ENCODE measurements at places on chromosomes 13 and 19.

GRCh38 chr13:93066187-93066586 is 160.4 kb upstream of the GPC6 start:
- DNase-seq = no peak

GRCh38 chr19:2557093-2557440 is 81.1 kb downstream of the GADD45B start:
- no peak for DNase-seq

- DNase-seq = no peak
Observed at GRCh38 chr19:52665529-52665928, 27.4 kb upstream of the ZNF83 start.

DNA sequence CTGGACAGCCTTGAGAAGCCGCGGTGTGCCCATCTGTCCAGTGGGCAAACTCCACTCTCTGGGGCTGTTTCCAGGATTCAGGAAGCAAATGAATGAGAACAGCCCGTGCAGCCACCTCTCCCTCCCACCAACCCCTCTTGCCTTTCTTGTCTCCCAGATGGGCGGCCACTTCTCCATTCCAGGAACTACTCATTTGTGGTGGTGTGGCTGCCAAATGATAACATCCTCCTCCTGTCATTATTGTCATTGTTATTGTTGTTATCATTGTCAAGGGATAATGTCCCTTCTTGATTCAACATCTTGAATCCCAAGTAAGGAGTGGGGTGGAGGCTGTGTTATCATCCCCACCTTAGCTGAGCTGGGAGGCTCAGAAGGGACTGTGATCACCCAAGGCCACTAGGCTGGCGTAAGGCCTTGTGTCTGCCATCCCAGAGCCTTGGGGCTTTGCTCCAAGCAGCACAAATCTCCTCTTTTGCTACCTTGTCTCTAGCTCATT is 1.6 kb downstream of the DNM2 start:
- DNase-seq = no peak

- no peak for DNase-seq
Observed at GRCh38 chr13:97491452-97491851, 57.5 kb downstream of the RAP2A start.

- no peak for DNase-seq
Observed at GRCh38 chr13:53743906-53744305, 715.3 kb downstream of the OLFM4 start.

DNA sequence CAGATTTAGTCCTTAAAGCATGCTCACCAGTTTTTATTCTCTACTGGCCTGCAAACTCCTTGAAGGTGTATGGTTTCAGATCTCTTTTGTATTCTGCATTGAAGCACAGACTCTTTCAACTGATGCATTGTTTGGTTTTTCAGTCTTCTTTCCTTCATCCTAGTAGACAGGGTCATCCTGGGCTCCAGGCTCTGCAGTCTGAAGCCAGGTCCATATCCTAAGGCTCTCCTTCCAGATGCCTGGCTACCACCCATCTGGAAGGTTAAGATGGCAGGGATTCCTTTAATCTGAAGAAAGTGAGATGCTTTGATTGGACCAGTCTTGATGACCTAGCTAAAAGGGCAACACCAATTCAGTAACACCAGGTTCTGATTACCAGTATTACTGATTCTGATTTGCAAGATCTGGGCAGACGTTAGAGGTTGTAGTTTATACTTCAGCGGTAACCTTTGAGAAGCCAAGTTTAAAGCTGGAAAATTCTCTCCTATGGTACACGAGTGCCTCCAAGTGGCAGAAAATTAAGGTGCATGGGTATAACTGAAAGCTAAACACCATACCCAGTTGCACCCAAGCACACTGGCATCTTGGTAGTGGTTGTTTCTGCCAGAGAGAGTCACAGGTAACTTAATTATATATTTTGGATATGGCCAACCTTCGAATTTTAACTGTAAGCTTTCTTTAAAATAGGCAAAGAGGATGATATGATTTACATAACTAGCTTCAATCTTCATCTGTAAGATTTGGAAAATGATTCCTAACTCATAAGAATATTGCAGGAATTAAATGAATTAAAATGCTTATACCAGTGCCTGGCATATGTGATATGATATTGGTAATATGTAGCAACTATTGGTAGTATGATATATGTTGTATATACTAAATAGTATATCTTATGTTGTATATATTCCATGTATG is 1651.9 kb upstream of the MIR17HG start:
- peak; percentile 53 for DNase-seq

GRCh38 chr13:76917095-76917494 is 30.9 kb upstream of the KCTD12 start:
- no peak for DNase-seq

GRCh38 chr19:29269641-29270040 is 56.7 kb upstream of the UQCRFS1 start:
- no peak for DNase-seq

DNA sequence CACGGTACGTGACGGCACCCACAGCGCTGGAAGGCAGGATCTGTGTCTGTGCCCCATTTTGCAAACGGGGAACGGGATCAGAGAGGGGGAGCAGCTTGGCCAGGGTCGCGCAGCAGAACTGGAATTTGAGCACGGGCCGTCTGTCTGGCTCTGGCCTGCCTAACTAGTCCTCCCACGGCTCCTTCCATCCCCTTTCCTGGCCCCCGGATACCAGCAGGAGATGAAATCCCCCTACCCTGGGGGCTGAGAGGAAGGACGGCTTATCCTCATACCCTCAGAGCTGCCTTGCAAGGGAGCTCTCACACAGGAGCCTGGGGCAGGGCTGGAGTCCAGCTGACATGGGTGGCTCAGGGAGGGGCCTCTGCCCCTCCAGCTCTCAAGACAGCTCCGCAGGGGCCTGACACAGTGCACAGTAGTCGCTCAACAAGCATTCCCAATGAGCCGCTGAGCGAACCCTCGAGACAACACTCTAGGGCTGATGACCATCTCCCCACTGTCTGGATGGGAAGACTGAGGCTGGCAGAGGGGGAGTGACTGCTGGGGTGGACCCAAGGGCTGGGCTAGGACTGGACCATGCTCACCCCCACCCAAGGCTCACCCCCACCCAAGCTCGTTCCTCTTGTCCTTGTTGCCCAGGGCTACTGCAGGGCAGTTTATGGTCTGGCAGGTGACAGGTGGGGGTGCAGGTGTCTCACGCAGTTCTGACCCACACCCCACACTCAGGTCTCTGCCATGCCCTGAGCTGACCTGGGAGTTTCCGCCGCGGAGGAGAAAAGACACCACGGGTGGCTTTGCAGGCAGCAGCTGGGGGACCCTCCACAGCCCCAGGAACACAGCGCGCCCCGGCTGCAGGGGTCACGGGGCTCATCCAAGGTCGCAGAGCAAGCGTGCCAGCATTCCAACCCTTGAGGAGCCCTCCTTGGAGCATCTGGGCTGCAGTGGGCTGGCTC is 4.0 kb downstream of the ZBTB7A start:
- no peak for DNase-seq

- no peak for DNase-seq
Observed at GRCh38 chr19:43455321-43456113, 9.9 kb downstream of the LYPD3 start.

- DNase-seq = no peak
Observed at GRCh38 chr19:49129238-49129583, 9.9 kb downstream of the PPFIA3 start.
